Islet precursor cell (in vitro differentiated cells): ENCODE measurements at places on chromosomes 12 and 14.
A peak's percentile ranks its signal among the peaks of the same experiment; 100 is the strongest.

DNA sequence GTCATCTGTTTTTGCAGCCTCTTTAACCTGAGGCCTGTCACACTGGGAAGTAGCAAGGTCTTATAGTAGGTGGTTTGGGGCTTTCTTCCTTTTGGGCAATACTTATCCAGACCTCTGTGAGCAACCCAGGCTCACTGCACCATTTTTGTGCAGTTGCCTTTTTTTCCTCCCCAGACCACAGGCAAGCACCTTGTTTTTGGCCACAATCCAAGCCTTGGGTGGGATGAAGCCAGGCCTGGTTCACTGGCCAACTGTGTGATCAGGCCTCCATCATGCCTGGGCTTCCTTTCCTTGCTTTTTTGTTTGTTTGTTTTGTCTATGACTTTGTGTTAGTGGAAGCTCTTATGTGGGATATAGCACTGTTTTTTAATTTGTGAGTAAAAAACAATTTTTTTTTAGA, 71.7 kb downstream of the DNAH10 start:
- no peak for DNase-seq

GRCh38 chr12:124486346-124486963, 81.0 kb downstream of the NCOR2 start:
- DNase-seq, result no peak

DNA sequence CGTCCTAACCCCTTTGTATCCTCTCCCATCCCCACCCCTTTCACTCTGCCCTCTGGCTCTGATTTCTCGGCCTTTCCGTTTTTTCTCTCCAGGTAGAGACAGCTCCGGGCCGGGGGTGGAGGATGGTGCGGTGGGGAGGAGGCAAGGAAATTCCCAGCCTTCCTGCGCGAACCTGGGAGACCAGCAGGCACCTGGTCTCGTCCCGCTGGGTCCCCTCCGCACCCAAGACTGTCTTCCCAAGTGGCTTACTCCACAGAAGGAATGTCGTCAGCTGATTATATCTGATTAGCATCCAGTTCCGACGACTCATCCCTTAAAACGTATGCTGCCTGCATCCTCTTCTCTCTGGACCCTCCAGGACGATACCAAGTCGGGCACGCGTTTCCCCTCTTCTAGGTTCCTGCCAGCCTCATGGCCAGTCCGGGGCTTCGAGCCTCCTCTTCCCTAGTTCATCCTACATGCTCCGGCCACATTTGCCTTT, 42.2 kb upstream of the CAPRIN2 start:
- peak; percentile 81 for DNase-seq

DNA sequence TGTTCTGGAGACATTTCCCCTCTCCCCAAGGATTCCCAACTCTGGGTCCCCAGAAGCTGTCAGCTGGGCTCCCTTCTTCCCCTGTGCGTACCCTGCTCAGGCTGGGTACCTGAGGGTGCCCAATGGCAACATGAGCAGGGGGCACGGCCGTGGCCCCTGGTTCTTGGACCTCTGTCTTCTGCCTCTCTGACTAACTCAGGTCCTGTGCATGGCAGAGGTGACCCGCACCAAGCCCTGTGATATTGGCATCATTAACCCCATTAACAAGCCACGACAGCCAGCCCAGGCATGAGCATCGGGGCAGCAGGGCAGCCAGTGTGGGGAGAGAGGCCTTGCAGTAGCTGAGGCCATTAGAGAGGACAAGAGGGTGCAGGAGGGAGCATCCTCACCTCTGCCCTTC, 28.4 kb downstream of the RTL1 start:
- DNase-seq, result no peak

DNA sequence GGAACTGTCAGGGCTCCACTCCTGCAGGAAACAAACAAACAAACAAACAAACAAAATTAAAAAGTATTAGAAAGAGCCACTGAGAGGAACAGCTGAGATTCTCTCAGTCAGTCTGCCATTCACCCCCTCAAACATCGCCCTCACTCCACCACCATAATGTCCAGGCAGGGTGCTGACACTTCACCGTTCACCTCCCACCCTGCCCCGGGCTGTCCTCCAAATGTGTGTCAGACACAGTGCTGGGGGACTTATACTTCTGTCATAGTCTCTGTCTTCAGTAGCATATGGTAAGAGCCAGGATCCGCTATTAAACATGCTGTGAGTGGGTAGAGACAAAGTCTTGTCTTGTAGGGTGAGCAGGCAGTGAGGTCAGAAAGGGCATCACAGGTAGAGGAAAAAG, 28.3 kb downstream of the KRT18 start:
- DNase-seq, result peak; percentile 92

- DNase-seq, result no peak
Measured at GRCh38 chr14:45177076-45177475, 41.3 kb downstream of the FANCM start.

- DNase-seq, result peak; percentile 90
Measured at GRCh38 chr14:32457213-32457920, 128.3 kb downstream of the AKAP6 start.

DNA sequence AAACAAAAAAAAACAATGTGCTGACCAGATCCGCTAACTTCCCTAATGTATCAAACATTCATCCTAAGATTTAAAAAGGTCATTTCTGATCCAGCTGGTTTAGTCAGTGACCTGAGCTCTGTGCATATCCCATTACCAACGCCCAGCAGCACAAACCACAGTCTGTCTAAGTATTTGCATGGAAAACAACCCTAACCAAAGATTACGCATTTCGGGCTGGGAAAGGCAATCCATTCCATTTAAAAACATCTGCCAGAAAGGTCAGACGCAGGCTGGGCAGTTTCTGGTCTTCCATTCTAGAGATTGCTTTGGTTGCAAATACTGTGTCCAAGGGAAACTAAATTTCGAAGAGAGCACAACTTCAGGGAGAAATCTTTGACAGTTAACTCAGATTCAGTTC, 234.9 kb downstream of the FLRT2 start:
- no peak for DNase-seq

DNA sequence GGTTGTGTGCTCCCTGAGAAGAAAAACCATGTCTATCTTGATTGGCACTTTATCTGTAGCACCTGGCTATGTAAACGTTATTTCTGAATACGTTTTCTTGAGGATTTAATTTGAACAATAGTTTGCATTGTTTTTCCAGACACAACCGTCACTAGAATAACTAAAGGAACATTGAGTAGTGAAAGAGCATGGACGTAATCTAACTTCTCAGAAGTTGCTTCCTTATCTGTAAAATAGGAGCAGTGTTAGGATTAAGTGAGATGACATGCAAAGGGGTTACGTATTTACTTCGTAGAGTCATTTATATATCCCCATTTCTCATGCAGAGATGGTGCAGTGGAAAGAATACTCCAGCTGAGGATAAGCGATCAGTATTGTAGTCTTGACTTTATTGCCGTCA, 8.1 kb downstream of the AEBP2 start:
- DNase-seq, result no peak

DNA sequence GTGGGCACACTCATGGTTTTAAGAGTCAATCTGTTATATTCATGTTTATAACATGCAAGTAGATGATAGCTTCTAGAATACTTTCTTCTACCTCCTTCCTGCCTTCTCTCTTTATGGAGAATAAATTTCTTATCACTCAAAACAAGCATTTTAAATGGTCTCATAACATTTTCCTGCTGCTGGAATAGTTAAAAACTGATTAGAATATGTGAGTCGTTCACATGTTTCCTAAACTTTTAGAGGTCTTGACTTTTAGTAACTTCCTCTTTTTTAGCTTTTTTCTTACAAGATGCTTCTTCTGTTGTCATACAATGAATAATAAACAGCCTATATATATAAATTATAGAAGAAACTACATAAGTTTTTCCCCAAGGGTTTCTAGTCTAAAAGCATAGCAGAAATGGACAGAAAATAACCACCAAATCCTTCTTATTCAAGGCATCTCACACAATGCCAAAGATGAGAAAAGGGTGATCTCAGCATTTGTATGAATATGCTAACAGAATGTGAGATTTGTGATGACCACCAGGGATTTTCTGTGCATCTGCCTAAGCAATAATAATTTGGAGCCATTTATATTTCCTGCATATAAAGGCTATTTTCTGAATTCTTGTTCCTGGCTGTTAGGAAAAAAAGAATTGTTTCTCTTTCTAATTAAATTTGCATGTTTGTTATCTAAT, 127.8 kb downstream of the DAAM1 start:
- no peak for DNase-seq

DNA sequence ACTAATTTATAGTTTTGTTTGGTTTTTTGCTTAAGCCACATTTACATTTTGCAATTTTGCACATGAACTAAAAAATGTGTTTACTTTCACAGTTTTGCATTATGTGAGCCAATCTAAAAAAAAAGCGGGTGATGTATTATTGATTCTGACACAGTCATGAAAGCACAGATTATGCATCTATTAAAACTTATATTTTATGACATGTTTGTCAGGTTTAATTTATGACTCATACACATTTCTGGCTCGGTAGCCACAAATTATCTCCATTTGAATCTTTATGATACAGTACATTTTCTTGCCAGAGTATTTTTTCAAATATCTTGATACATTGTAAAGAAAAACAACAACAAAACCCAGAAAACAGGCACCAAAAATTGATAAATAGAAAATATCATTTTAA, 280.4 kb upstream of the GRIP1 start:
- no peak for DNase-seq

DNA sequence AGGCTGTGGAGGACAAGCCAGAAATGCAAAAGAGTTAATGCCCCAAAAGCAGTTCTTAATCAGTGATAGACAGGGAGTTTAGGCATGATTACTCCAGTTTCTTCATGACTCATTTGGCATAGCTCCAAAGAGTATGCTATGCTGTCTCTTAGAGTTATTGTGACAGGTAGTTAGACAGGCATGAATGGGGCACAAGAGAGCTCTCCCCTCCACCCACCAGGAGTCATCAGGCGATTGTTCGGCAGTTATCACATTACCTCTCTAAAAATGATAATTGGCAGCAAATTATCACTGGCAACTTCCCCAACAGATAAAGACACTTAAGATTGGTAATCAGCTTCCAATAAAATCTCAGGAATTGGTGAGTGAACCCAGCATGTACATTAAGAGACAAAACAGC, 320.1 kb downstream of the DAD1 start:
- no peak for DNase-seq

DNA sequence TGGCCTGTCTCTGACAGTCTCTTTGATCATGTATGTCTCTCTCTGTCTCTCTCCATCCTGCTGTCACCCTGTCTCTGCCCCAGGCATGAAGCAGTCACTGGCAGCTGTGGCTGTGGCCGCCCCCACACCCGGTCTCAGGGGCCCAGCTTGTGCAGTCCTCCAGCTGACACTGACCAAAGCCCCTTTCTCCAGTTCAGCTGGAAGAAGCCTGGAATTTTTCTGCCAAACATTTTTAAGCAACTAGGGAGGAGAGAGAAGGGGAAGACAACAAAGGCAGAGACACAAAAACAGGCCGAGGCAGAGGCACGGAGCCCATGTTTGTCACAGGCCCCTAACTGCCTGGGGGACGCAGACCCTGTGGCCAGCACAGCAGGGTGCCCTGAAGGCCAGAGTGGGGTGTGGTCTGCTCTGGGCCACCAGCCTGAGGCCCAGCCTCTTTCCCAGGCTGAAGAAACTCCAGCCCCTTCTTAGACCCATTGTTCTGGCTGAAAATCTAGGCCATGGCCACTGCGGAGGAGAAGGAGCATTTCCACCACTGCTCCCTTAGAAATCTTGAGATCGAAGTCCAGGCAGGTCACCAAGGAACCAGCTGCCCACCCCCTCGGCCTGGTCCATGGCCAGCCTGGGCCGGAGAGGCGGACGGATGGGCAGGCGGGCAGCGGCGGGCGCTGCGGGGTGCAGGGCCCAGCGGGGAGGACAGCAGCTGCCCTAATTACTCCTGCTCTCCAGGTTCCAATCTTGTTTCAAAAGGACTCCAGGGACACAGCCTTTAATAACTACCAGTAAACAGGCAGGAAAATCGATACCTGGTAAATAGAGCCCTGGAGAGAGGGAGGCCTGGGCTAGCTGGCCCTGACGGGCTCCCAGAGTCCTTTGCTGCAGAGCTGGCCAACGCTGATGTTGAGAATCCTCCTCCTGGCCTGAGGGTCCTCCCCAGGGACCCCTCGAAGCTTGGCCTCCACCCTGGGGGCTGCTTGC, 14.9 kb downstream of the DTX1 start:
- DNase-seq, result peak; percentile 54

DNA sequence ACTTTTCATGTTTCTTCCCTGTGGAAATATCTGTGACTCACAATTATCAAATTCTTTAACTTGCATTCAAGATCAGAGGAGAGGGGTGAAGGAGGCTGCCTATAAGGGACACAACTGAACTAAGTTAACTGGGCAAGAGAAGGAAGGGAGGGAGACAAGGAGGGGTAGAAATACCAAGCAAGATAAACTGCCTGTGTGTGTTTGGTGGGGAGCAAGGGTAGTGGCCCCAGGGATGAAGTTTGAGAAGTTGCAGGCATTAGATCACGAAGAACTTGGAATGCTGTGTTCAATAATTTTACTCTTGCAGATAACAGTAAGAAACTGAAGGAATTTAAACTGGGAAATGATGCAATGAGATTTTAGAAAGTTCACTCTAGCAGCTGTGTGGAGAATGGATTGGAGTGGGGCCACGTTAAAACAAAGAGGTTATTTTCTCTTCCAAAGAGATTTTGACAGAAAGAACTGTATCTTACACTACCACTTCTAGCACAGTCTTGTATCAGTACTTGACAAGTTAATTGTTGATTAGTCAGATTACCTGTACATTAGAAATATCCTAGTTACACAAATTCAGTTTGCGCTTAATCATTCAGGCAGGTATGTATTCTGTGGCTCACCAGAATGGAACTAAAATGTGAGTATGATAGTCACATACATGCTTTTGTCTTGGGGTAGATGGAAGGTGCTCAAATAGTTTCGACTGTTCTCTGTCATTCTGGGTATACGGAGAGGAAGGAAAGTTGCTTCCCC, 7.4 kb downstream of the PKP2 start:
- peak; percentile 79 for DNase-seq

DNA sequence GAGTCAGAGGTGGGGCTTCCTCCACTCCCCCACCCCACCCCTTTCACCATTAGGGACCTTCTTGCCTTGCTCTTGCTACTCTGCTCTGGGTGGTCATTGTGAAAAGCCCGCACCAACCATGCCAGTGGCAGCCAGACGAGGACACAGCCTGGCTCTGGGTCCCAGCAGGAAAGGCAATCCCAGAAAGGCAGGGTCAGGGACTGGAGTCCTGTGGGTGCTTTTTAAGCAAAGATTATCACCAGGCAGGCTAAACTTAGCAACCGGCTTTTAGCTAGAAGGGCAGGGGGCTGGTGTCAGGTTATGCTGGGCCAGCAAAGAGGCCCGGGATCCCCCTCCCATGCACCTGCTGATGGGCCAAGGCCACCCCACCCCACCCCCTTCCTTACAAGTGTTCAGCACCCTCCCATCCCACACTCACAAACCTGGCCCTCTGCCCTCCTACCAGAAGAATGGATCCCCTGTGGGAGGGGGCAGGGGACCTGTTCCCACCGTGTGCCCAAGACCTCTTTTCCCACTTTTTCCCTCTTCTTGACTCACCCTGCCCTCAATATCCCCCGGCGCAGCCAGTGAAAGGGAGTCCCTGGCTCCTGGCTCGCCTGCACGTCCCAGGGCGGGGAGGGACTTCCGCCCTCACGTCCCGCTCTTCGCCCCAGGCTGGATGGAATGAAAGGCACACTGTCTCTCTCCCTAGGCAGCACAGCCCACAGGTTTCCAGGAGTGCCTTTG, 1.2 kb upstream of the GAPDH start:
- DNase-seq, result peak; percentile 99

- no peak for DNase-seq
Measured at GRCh38 chr14:71585361-71585760, 346.9 kb upstream of the RGS6 start.

- no peak for DNase-seq
Measured at GRCh38 chr12:123987022-123987421, 14.0 kb downstream of the ZNF664 start.

- DNase-seq, result peak; percentile 54
Measured at GRCh38 chr14:47917344-47917954, 242.0 kb upstream of the MDGA2 start.

GRCh38 chr14:60771117-60771516, 36.6 kb downstream of the MNAT1 start:
- DNase-seq, result no peak
